MM.1S (cell line): ENCODE measurements at places on chromosomes 1 and 21.

DNA sequence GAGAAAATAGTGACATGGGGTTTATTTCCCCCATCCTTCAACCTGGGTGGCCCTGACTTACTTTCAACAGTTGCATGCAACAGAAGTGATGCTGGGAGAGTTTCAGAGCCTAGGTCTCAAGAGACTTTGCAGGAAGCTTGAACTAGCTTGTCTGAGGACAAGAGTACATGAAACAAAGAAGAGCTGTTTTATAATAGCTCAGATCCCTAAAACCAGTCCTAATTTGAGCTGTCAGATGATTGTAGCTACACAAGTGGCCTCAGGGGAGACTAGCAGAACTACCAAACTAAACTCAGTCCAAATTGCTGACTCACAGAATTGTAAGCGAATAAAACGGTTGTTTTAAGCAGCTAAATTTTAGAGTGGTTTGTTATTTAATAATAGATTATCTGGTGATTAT lies 17.1 kb downstream of the RC3H1 start:
- H3K4me3 ChIP-seq = no peak overlapping the region
- no peak for DNase-seq
- no peaks in the 10 kb centered on the region for H3K27me3 ChIP-seq
- H3K36me3 ChIP-seq = no peaks in the 10 kb centered on the region; the same call in 1 of the 2 replicates
- no peak overlapping the region for H3K27ac ChIP-seq
- H3K4me1 ChIP-seq = no peaks in the 10 kb centered on the region

GRCh38 chr1:96482616-96483015 lies 239.0 kb upstream of the PTBP2 start:
- H3K4me3 ChIP-seq = no peak overlapping the region
- no peak for DNase-seq
- H3K27me3 ChIP-seq = no peaks in the 10 kb centered on the region
- H3K4me1 ChIP-seq = no peaks in the 10 kb centered on the region

GRCh38 chr1:156705918-156706656 lies 704 bp upstream of the CRABP2 start:
- peak; percentile 39 for DNase-seq
- no peaks in the 10 kb centered on the region for H3K36me3 ChIP-seq
- H3K27me3 ChIP-seq = peaks cover 63% of the 10 kb centered on the region
- peak overlapping the region; percentile 54 for H3K4me3 ChIP-seq
- H3K4me1 ChIP-seq = peaks cover 16% of the 10 kb centered on the region

GRCh38 chr21:38806153-38806941 lies 618 bp downstream of the ETS2 start:
- 0 out of 2 replicates have a peak, but pooled peaks cover 5% of the 10 kb centered on the region for H3K4me1 ChIP-seq
- H3K4me3 ChIP-seq = peak overlapping the region; percentile 64
- H3K27me3 ChIP-seq = peaks cover 60% of the 10 kb centered on the region

- no peaks in the 10 kb centered on the region for H3K36me3 ChIP-seq
- peak overlapping the region; percentile 62; the same call in 1 of the 2 replicates for H3K27ac ChIP-seq
- H3K4me1 ChIP-seq = peaks cover 26% of the 10 kb centered on the region
- H3K4me3 ChIP-seq = peak overlapping the region; percentile 32; the same call in 1 of the 2 replicates
These were observed 14.9 kb downstream of the PDIK1L start for GRCh38 chr1:26126321-26127084.

- H3K36me3 ChIP-seq = no peaks in the 10 kb centered on the region
- H3K4me1 ChIP-seq = peaks cover 4% of the 10 kb centered on the region; the same call in 1 of the 2 replicates
- no peak for DNase-seq
These were observed 83.0 kb downstream of the RRAGC start for GRCh38 chr1:38776466-38777065.

DNA sequence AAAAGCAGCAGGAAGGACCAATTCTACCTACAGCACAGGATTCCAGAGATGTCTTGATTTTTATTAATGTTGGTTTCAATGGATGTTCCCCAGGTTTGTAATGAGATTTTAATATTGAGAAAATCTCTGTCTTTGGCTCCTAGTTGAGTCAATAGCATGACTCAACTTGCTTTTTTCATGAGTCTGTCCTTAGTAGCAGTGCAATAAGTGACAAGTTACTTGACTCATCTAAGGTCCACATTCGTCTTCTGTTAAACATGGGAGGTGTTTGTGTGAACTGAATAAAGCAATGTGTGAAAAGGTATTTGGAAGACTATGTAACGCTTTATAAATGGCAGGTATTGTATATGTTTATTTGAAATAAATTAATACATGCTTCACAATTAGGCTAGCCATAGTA lies 645.0 kb upstream of the PTBP2 start:
- no peak overlapping the region for H3K27ac ChIP-seq
- DNase-seq = no peak
- H3K27me3 ChIP-seq = no peaks in the 10 kb centered on the region
- H3K36me3 ChIP-seq = no peaks in the 10 kb centered on the region
- no peaks in the 10 kb centered on the region for H3K4me1 ChIP-seq

GRCh38 chr1:221045842-221046831 lies 166.9 kb downstream of the HLX start:
- H3K36me3 ChIP-seq = no peaks in the 10 kb centered on the region
- H3K4me3 ChIP-seq = peak overlapping the region; percentile 32; the same call in 1 of the 2 replicates
- no peaks in the 10 kb centered on the region for H3K27me3 ChIP-seq
- peaks cover 15% of the 10 kb centered on the region for H3K4me1 ChIP-seq

- H3K27ac ChIP-seq = no peak overlapping the region
- no peak overlapping the region for H3K4me3 ChIP-seq
- no peaks in the 10 kb centered on the region for H3K4me1 ChIP-seq
- no peaks in the 10 kb centered on the region for H3K36me3 ChIP-seq
- DNase-seq = no peak
These were observed 299.6 kb downstream of the LMX1A start for GRCh38 chr1:165056914-165057313.

DNA sequence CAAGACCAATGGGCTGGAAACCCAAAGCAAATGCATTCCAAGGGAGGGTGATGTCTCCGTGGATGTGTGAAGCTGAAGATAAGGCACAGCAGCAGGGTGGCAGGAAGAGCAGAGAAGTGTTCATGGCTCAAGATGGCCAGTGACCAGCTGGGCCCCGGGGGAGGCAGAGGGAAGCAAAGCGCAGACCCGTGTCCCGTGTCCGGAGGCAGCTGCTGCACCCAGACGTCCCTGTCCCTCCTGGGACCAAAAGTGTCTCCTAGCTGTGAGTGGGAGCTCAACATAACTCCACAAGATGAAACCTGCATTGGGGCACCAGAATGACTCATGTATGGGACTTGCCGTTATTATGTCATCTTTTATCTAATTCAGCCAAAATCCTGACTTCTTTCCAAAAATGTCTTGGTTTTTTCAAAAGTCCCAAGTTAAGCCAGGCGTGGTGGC lies 118.2 kb downstream of the RIPK4 start:
- H3K4me1 ChIP-seq = no peaks in the 10 kb centered on the region
- H3K36me3 ChIP-seq = no peaks in the 10 kb centered on the region
- H3K27me3 ChIP-seq = peaks cover 39% of the 10 kb centered on the region
- no peak overlapping the region for H3K27ac ChIP-seq
- no peak overlapping the region for H3K4me3 ChIP-seq
- DNase-seq = no peak

DNA sequence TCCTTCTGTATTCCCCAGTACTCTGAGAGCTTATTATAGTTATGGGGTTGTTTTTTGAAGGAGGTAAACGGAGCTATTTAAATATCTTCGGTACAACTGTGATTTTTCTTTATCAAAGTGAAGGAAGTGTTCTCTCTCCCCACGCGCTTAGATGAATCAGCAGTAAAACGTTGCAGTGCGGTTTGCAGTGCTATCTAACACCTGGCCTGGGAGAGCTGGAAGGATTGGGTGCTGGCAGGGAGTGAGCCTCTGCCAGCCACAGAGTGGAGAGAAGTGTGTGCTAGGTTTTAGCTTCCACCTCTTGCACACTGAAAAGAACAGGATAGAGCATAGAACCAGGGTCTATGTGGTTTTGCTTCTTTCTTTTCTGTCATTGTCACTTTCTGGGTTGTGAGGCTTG lies 165.9 kb downstream of the SDCCAG8 start:
- H3K27ac ChIP-seq = peak overlapping the region; percentile 64
- peak; percentile 93 for DNase-seq
- H3K36me3 ChIP-seq = no peaks in the 10 kb centered on the region
- peaks cover 12% of the 10 kb centered on the region for H3K4me1 ChIP-seq
- no peaks in the 10 kb centered on the region for H3K27me3 ChIP-seq

GRCh38 chr1:8816264-8816663 lies 1.2 kb downstream of the RERE start:
- H3K36me3 ChIP-seq = no peaks in the 10 kb centered on the region
- no peaks in the 10 kb centered on the region for H3K27me3 ChIP-seq
- H3K4me1 ChIP-seq = peaks cover 23% of the 10 kb centered on the region

GRCh38 chr1:194931166-194931565 lies 1677.1 kb downstream of the KCNT2 start:
- H3K36me3 ChIP-seq = no peaks in the 10 kb centered on the region
- no peak overlapping the region for H3K27ac ChIP-seq
- no peaks in the 10 kb centered on the region for H3K4me1 ChIP-seq
- DNase-seq = no peak

- no peak overlapping the region for H3K27ac ChIP-seq
- no peaks in the 10 kb centered on the region for H3K4me1 ChIP-seq
- peaks cover 100% of the 10 kb centered on the region for H3K27me3 ChIP-seq
- no peak for DNase-seq
- no peaks in the 10 kb centered on the region for H3K36me3 ChIP-seq
These were observed 9.6 kb downstream of the CAMK2N1 start for GRCh38 chr1:20476265-20477038.

- DNase-seq = no peak
- H3K27ac ChIP-seq = no peak overlapping the region
- H3K4me3 ChIP-seq = no peak overlapping the region
- H3K36me3 ChIP-seq = no peaks in the 10 kb centered on the region
- no peaks in the 10 kb centered on the region for H3K27me3 ChIP-seq
- peaks cover 16% of the 10 kb centered on the region for H3K4me1 ChIP-seq
These were observed 24.7 kb downstream of the CAPZB start for GRCh38 chr1:19460535-19461219.

DNA sequence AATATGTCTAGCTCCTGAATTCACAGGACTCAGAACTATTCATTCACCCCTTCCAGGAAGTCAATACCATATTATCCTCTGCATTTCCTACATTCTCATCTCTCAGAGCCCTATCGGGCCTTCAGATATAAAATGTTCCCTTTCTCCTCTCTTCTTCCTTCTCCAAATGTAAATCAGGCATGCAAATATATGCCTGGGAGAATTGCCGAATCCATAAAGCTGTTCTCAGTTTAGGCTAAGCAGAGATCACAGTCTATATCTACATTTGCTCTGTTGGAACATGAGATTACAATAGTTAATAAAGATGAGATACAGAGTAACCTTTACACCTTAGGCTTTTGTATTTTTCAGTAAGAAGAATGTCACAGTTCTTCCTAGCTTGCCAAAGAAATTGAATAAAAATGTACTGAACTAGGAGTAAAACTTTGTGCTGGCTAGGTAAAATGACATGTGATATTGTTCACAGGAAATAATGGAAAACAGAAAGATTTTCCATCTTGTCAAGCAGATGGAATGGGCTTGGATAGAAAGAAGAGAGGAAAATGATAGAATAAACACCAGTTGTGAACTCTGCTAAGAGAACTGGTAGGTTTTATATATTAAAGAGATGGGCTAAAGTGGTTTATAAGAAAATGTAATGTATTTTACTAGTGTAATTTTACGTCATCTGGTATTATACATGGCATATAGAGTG lies 161.5 kb downstream of the NRIP1 start:
- no peak for DNase-seq
- H3K27ac ChIP-seq = no peak overlapping the region
- H3K4me1 ChIP-seq = no peaks in the 10 kb centered on the region

GRCh38 chr1:47444562-47445465 lies 7.0 kb downstream of the FOXD2 start:
- no peak overlapping the region for H3K4me3 ChIP-seq
- no peak overlapping the region for H3K27ac ChIP-seq
- DNase-seq = no peak
- no peaks in the 10 kb centered on the region for H3K4me1 ChIP-seq

- no peak overlapping the region for H3K27ac ChIP-seq
- H3K4me3 ChIP-seq = no peak overlapping the region
- H3K36me3 ChIP-seq = no peaks in the 10 kb centered on the region; the same call in 1 of the 2 replicates
- H3K27me3 ChIP-seq = no peaks in the 10 kb centered on the region
- no peak for DNase-seq
- H3K4me1 ChIP-seq = no peaks in the 10 kb centered on the region
These were observed 36.1 kb downstream of the LRRC40 start for GRCh38 chr1:70169018-70169839.

GRCh38 chr1:94737124-94737998 lies 82.8 kb upstream of the SLC44A3 start:
- H3K27ac ChIP-seq = no peak overlapping the region
- no peaks in the 10 kb centered on the region for H3K4me1 ChIP-seq
- DNase-seq = no peak
- no peak overlapping the region for H3K4me3 ChIP-seq

- no peak overlapping the region for H3K27ac ChIP-seq
- H3K4me1 ChIP-seq = no peaks in the 10 kb centered on the region
- H3K36me3 ChIP-seq = no peaks in the 10 kb centered on the region
- DNase-seq = no peak
- no peak overlapping the region for H3K4me3 ChIP-seq
- H3K27me3 ChIP-seq = no peaks in the 10 kb centered on the region
These were observed 23.3 kb downstream of the LPAR3 start for GRCh38 chr1:84869720-84870119.

DNA sequence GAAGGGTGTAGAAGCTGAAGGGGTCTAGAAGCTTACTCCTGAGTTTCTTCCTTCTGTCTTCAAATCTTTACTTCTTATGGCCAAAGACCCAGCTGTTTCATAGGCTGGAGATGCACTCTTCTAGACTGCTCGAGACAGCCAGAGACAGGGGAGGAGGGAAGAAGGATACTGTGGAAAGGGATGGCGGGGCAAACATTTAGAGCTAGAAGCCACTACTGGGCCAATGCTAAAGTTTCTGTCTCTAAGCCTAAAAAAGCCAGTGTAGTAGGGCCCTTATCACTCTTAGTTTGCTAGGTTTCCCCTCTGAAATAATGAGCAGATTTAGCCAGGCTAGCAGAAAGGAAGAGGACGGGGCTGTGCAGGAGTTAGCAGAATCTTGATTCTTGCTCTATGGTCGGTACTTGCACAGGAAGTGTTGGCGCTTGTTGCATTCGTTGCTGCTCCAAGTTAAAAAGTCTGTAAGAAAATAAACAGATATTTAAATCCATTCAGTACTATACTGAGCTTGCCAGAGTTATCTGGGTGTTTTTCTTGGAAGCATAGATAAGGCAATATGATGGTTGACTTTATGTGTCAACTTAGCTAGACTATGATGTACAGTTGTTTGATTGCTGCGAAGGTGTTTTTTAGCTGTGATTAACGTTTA lies 16.9 kb downstream of the REG4 start:
- H3K4me1 ChIP-seq = no peaks in the 10 kb centered on the region
- H3K27ac ChIP-seq = no peak overlapping the region
- no peaks in the 10 kb centered on the region for H3K36me3 ChIP-seq
- H3K27me3 ChIP-seq = no peaks in the 10 kb centered on the region

DNA sequence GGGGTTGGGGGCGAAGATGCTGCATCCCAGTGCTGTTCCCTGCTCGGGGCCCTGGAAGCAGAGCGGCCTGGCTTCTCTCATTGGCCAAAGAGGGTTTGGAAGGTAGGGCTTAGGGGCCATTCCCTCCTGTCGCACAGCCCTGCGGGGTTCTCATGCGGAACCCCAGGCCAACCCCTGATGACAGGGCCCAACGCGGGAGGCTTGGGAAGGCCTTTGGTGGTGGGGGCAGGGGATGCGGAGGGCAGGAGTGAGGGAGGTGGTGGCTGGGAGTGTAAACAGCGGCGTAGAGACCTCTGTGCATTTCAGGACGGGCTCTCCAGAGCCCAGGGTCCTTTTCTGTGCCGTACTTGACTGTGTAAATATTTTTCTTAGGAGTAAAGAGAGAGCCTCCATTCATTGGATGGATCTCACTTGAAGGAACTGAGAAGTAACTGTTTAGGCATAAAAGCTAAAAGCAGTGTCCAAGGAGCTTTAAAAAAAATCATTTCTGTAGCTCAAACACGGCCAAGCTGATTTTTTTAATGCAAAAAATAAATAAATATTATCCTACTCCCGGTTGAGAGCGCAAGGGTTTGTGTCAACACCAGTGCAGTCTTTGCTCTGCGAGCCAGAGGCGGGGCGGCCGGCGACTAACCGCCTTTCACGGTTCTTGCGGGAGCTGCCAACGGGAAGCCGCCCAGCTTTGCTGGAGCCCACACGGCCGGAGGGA lies 169.1 kb downstream of the PRDM16 start:
- no peak overlapping the region for H3K4me3 ChIP-seq
- no peaks in the 10 kb centered on the region for H3K36me3 ChIP-seq
- DNase-seq = no peak
